ENCODE measurements at places on chromosomes 13 and 19. TPM values are rescaled to one million over a fixed set of nuclear protein-coding genes. Genes with fewer than 3 reads are reported as not detected.

DNA sequence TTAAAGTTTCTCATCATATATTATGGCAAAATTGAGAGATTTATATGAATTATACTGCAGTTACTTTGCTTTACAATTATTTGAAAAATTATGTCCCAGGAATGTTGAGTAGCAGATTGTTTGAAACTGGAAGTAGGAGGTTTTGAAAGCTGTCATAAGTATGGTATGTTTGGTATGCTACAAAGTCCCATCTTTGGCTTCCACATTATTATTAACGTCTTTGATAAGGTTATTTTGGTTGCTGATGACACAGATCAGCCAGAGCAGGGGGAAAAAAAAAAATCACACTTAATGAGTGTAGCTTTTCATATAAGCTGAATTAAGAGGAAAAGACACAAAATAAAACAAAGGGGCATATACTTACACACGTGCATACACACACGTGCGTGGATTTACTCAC, 130.1 kb downstream of the SLITRK1 start:
- ATAC-seq, result no peak

- no peak for ATAC-seq
Measured at GRCh38 chr13:84497613-84498012, 615.3 kb upstream of the SLITRK1 start.

- no peak for ATAC-seq
Measured at GRCh38 chr13:47049276-47049989, 152.6 kb upstream of the HTR2A start.

GRCh38 chr13:40564342-40565001, 102.0 kb downstream of the FOXO1 start:
- no peak for ATAC-seq

DNA sequence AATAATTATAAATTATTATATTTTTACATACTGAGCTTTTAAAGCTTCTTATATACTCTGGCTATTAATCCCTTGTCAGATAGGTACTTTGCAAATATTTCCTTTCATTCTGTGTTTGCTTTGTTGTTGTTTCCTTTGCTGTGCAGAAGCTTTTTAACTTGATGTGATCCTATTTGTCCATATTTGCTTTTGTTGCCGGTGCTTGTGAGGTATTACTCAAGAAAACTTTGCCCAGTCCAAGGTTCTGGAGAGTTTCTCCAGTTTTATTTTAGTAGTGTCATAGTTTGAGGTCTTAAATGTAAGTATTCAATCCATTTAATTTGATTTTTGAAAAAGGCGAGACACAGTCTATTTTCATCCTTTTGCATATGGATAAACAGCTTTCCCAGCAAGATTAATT, 1319.9 kb upstream of the PRR20A start:
- no peak for ATAC-seq

DNA sequence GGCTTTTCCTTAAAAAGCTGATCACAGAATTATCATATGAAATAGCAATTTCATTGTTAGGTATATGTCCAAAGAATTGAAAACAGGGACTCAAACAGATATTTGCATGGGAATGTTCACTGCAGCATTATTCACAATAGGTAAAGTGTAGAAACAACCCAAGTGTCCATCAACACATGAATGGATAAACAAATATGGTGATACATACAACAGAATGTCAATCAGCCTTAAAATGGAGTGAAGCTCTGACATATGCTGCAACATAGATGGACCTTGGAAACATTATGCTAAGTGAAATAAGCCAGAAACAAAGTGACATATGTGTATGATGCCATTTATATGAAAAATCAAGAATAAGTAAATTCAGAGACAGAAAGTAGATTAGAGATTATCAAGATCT, 6.1 kb upstream of the CEACAM1 start:
- peak; percentile 14 for ATAC-seq

GRCh38 chr19:18696023-18696422, 12.5 kb downstream of the CRTC1 start:
- no peak for ATAC-seq

DNA sequence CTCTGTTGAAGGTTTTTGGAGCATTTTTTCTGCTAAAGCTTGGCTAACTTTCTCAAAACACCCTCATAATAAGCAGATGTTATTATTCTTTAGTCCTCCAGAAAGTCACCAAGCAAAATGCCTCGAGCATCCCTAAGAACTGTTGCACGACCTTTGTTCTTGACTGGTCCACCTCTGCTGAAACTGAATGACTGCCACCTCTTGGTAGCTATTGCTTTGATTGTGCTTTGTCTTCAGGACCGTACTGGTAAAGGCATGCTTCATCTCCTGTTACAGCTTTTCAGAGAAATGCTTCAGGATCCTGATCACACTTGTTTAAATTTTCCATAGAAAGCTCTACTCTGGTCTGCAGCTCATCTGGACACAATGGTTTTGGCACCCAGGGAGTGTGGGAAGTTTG, 254.8 kb downstream of the DCT start:
- no peak for ATAC-seq

GRCh38 chr19:42281827-42282762, 13.0 kb downstream of the CIC start:
- ATAC-seq, result peak; percentile 26

DNA sequence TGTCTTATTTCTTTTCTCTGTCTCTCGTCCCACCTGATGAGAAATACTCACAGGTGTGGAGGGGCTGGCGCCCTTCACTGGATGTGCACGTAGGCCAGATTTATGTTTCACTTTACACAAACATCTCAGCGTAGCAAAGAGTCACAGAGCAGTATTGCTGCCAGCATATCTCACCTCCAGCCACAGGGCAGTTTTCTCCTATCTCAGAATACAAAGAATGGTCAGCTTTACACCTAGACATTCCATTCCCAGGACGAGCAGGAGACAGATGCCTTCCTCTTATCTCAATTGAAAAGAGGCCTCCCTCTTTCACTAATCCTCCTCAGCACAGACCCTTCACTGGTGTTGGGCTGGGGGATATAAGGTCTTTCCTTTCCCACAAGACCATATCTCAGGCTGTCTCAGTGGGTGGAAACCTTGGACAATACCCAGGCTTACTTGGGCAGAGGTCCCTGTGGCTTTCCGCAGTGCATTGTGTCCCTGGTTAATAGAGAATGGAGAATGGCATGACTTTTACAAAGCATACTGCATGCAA, 7.2 kb upstream of the ZNF611 start:
- ATAC-seq, result no peak

Gene NTF4
- 0.52 TPM for total RNA-seq

Gene ERICH4
- not detected for total RNA-seq

- peak; percentile 56 for ATAC-seq
Measured at GRCh38 chr19:6047741-6048251, 62.5 kb downstream of the RFX2 start.

DNA sequence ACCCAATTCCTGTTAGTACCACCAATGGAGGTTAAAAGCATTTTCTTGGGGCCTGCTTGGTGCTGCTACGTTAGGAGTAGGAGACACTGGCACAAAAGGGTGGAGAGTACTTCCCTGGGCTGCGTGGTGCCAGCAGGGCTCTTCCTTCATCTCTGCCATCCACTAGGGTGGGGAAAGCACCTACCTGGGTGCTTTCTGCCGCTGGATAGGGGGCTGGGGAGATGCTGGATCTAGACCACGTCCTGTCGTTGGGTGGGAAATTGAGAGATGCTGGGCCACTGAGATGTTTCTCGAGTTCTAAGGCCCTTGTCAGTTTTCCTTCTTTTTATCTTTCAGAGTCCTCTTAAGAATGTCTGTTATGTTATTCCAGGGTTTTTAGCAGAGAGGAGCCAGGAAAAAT, 6.7 kb upstream of the FCGBP start:
- no peak for ATAC-seq

- no peak for ATAC-seq
Measured at GRCh38 chr19:15218501-15218900, 13.7 kb downstream of the EPHX3 start.

- peak; percentile 49 for ATAC-seq
Measured at GRCh38 chr13:112247471-112248405, 128.4 kb upstream of the SPACA7 start.

- ATAC-seq, result peak; percentile 90
Measured at GRCh38 chr13:106100171-106100919, 435.1 kb downstream of the EFNB2 start.

GRCh38 chr19:5870986-5871394, 650 bp upstream of the FUT5 start:
- no peak for ATAC-seq

DNA sequence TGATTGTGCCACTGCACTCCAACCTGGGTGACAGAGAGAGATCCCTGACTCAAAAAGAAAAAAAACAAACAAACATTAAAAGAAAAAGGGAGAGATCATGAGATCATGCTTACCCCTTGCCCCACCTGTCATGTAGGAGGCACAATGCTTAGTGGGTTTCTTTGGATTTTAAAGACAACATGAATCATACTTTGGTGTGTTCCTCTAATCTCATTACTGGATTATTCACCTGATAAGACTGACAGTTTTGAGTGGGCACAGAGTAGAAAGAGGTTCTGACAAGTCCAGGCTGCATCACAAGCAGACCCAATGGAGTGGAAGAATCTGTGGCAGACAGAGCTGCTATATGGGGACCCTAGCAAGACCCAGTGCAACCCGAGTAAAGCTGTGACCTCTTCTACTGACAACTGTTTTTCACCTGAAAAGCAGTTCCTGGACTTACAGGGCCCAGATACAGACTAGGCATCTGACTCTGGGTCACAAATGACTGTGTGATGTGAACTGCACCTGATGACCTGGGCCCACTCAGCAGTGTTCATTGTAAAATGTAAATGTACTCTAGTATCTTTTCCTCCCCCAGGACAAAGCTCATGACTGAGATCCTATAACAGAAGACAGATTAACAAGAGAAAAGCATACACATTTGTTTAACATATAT, 28.9 kb upstream of the USP12 start:
- ATAC-seq, result no peak

Gene TNFSF13B
- 1.7 TPM for total RNA-seq

DNA sequence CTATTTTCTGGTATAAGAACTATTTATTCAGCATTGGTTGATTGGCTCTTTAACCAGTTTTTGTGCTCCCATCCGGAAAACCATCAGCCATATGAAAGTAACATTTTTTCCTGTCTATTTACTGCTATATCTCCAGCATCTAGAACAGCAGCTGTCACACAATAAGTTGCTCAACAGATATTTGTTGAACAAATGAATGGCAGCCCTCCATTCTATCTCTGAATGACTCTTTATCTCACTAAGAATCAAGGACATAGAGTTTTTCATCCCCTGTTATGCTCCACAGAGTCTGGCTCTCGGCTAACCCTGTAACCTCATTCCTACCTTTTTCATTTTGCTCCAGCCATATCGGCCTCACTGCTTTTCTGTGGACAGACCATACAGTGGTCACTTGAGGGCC, 145.5 kb downstream of the SLITRK6 start:
- ATAC-seq, result no peak

DNA sequence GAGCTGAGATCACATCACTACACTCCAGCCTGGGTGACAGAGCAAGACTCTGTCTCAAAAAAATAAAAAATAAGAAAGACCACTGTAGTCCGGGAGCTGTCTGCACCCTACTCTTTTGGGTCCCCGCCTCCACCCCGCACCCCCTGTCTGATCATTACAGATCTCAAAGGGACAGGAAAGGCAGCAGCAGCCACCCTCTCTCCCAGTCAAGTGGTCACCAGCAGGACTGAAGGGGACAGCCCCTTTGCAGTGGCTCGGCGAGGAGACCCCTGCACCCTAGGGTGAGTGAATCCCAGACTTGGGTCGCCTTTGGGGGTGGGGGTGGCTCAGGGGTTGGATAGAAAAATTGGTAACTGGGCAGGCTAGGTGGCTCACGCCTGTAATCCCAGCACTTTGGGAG, 12.5 kb upstream of the KCNN1 start:
- ATAC-seq, result no peak

DNA sequence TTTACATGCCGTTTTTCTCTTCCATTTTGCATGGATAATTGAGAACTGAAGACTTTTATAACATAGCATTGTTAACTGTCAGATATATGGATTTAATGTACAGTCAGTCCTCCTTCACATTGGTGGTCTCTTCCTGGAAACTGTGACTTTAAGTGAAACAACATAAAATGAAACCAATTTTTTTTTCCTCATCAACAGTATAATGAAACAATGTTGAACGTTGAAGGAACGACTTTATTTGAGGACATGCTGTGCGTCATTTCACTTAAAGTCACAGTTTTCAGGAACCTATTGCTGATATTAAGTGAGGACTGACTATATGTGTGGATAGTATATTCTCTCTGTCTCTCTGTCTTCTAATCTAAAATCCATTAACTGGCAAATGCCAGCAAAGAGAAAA, 54.8 kb downstream of the COG3 start:
- no peak for ATAC-seq

- ATAC-seq, result no peak
Measured at GRCh38 chr19:45090034-45090433, 2.9 kb upstream of the PPP1R37 start.

Gene C3
- 0.29 TPM for total RNA-seq

Data from motor neuron (in vitro differentiated cells).